ENCODE measurements at places on chromosomes 5 and 9.

GRCh38 chr5:72598401-72599064 lies 91.3 kb upstream of the ZNF366 start:
- H3K27me3 ChIP-seq: no peaks in the 10 kb centered on the region
- H3K27ac ChIP-seq: peak overlapping the region; percentile 98
- DNase-seq: no peak

GRCh38 chr5:172603251-172603806 lies 37.7 kb upstream of the NEURL1B start:
- no peak overlapping the region for H3K4me3 ChIP-seq
- H3K4me1 ChIP-seq: peaks cover 7% of the 10 kb centered on the region
- no peak for DNase-seq
- H3K27ac ChIP-seq: no peak overlapping the region

DNA sequence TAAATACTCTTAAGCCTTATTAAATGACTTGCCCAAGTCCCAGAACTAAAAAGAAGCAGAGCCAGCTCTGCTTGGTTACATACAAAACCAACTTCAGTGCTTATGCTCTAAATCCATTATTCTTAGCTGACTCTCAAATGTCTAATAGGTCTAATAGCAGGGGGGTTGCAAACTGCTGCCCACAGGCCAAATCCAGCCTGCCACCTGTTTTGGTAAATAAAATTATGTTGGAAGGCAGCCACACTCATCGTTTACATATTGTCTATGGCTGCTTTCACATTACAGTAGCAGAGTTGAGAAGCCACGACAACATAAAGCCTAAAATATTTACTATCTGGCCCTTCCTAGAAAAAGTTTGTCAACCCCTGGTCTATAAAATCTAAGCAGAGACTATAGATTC lies 69.0 kb downstream of the KLHL3 start:
- no peak overlapping the region for H3K27ac ChIP-seq
- no peaks in the 10 kb centered on the region for H3K36me3 ChIP-seq
- H3K4me3 ChIP-seq: no peak overlapping the region
- DNase-seq: no peak
- H3K4me1 ChIP-seq: no peaks in the 10 kb centered on the region

DNA sequence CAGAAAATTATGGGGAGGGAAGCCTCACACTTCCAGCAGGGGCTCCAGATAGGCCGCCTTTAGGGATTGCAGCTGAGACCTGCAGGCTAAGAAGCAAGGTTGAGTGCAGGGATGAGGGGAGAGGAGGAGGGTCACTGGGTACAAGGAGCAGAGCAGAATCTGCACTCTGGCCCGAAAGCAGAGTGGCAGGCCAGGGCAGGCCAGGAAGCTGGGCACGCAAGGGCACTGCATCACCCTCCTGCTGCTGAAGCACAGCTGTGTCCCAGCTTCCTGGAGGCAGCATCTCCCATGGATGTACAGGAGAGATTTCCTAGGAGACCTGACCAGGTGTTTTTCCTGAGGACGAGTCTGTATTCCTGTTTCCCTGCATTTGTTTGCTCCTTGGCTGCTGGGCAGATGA lies 92.1 kb downstream of the SYK start:
- no peak for DNase-seq
- no peaks in the 10 kb centered on the region for H3K36me3 ChIP-seq

All from RWPE2 (cell line).